Fibroblast of skin of scalp (primary cell): ENCODE measurements at places on chromosomes 11 and 22.
A peak's percentile ranks its signal among the peaks of the same experiment; 100 is the strongest.

DNA sequence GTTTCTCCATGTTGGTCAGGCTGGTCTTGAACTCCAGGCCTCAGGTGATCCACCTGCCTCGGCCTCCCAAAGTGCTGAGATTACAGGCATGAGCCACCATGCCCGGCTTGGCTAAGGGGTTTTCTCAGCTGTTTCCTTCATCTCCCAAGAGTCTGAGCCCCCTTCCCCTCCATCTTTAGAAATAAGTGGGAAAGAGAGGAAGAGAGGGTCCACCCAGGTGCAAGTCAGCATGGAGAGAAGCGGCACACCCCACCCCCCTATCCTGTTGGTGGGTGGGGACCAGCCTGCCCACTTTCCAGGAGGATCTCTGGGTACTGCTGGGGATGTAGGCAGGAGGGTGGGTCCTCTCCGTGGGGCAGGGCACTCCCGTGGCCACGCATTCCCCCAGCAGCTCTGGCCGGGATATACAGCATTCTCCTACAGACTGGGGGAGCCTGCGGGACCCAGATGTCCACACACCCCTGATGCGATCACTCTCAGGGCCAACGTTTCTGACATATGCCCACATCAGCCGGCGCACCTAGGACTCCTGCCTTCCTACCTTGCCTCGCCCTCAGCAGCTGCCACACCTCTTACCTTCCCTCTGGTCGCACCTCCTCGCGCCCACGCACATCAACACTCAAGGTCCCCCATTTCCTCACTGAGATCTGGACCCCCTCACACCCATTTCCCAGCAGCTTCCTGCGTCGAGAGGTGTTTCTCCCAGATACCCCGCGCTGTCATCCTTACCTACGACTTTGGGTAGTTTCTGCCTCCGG is 8.9 kb downstream of the SCARF2 start:
- DNase-seq: no peak

GRCh38 chr22:23219822-23220484 is 39.6 kb downstream of the BCR start:
- peak; percentile 65 for DNase-seq

DNA sequence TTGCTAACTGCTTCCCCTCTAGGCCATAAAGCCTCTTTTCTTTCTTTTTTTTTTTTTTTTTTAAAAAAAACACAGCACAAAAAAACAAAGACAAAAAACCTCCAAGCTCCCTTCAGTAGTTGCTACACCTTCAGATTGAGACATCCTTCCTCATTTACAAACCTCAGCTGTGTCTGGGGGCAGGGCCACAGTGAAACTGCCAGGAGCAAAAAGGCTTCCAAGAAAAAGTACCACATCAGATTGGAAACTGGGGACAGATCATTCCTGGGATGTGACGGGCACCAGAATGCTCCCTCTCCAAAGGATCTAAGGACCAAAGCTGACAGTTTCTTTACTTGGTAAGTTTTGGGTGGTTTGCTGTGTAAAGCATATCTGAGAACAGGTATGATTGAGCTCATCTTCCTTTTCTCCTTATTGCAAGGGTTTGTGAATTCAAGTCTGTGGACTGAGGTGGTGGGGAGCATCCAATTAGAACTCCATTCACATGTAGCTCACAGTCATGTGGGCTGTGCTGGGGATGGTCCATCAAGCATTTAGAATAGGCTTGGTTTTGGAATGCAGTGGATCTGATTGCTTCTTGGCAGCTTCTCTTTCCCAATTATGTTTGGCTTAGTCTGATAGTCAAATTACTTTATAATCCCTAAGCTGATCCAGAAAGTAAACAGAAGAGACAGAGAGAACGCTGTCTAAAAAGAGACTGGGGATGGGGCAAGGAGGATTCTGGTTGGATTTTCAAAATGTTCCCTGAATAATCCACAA is 705 bp downstream of the BBOX1 start:
- no peak for DNase-seq

- DNase-seq: no peak
Observed at GRCh38 chr11:132421555-132421954, 1051.1 kb downstream of the NTM start.
